Astrocyte of the spinal cord (primary cell): ENCODE measurements at places on chromosomes 6 and 20.
A peak's percentile ranks its signal among the peaks of the same experiment; 100 is the strongest.

DNA sequence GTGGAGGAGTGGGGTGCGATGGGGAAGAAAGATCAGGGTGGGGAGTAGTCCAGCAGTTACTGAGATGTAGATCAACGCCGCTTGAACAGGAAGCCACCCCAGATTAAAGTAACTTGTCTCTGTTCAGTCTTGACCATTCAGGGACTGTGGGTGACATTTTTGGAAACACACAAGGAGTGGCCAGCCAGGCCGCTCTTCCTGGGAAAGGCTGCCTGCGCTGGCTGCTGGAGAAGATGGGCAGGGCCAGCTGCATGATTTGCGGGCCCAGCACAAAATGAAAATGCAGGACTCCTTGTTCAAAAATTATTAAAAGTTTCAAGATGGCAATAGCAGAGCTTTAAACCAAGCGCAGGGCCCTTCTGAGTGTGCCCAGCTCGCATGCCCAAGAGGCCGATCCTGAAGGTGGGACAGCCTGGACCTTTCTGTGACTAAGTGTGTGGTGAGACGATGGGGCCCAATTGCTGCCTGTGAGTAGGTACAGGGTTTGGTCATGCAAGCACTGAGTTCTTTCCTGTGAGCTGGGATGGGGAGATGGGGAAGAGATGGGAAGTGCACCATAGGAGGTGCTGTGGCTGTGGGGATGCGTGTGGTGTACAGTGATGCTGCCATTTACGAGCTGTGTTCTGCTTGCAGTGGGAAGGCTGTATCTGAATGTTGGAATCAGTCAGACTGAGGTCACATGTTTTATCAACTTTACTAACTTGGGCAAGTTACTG, 51.3 kb downstream of the DAAM2 start:
- DNase-seq = no peak

- no peak for DNase-seq
These were observed 115.3 kb downstream of the TRERF1 start for GRCh38 chr6:42336431-42336830.

DNA sequence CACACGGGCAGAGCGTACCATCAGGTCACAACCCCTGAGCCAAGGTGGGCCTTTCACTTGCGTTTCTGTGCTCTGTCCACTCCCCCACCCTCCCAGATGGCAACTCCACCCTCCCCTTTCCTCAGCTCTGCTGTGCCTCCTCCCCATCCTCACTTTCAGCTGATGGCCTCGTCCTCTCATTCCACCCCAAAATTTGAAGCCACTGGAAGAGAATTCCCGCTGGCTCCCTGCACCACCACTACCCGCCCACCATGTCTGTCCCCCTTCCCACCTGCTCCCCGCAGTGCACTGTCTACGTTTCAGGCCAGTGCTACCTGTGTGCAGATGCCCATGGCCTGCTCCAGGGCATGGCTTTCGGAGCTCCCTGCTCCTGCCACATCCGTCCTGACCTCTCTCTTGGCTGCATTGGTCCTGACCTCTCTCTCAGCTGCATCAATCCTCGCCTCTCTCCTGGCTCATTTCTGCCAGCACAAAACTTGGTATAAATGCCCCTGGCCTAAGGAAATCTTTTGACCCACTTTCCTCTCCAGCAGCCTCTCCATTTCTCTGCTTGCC, 24.0 kb downstream of the SYNJ2 start:
- no peak for DNase-seq

DNA sequence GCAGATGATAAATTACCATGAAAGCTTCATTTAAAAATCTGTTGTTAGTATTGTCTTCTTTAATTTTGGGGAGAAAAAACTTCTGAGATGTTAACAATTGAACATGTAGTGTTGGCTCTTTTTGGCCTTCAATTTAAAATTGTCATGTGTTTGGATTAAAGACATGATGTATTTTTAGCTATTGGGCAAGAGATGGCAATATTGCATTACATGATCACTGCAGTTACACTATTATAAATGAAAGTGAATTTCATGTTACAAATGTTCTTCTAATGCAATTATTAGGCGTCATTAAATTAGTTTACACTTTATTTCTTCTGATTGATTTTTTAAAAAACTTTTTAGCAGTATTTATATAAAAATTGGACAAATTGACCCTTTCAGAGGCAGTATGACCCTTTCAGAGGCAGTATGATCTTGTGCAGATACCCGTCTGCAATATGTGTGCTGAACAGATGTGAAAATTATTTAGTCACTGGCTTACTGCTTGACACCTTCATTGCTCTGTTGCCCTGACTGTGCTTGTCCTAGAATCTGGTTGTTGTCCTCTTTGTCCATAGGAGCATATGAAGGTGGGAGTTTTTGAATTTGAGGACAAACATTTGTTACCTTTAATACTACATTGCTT, 25.8 kb downstream of the CDKAL1 start:
- no peak for DNase-seq

- peak; percentile 61 for DNase-seq
These were observed 217.1 kb downstream of the PRL start for GRCh38 chr6:22079783-22080182.

GRCh38 chr6:157978021-157978783, 3.5 kb upstream of the SYNJ2 start:
- no peak for DNase-seq

DNA sequence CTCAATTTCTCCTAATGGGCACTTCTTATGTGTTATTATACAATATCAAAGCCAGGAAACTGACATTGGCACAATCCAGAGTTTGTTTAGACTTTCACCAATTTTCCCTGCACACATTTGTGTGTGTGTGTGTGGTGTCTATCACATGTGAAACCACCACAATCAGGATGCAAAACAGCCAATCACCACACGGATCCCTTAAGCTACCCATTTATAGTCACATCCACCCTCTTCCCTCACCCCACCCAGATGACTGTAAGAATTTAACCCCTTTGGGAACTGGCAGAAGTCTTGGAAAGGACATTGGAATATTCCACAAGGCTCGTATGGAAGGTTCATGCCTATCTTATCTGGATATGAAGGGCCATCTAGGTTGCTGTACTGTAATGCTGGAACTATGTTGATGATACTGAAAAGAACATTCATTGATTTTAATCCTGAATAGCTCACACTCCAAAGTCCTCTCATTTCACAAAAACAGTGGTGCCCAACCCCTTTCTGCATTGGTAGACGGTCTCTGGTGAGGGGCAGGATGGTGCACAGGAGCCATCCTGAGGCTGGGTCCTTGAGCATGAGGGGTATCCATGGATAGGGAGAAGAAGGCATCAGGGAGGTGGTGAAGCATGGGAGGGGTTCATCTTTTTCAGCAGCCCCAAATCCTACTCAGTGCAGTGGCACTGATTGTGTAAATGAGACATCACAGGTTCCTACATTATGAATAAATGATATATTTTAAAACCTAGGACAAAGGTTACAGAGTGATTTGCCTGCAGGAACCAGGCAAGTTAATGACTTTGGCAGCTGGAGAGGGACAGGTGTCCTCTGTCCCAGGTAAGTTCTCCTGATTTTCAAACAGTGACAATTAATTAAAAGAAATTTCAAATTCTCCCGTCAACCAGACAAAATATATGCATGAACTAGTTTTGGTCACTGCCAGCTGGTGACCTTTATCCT, 12.1 kb upstream of the CTCFL start:
- DNase-seq = no peak

DNA sequence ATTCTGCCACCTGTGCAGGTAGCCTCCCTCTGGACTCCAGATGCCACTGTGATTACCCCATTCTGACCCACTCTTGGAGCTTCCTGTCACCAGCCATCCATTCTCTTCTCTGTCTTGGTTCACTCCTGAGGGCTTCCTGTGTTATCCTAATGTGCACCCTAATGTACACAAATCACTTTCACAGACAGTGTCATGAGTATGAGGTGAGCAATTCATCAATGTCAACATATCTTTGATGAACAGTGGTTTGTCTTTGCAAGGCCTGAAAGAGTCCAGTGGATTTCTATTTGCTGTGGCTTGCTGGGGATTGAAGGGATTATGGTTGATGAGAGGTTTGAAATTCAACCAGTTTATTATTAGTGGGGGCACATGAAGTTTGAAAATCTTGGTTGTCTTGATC, 63.8 kb upstream of the EEF1E1 start:
- DNase-seq = no peak

GRCh38 chr20:56987986-56988385, 278.5 kb downstream of the BMP7 start:
- DNase-seq = no peak

- DNase-seq = no peak
These were observed 535.1 kb downstream of the BCKDHB start for GRCh38 chr6:80641591-80641990.

GRCh38 chr6:10278746-10279145, 136.1 kb downstream of the TFAP2A start:
- DNase-seq = no peak

- no peak for DNase-seq
These were observed 71.3 kb downstream of the MANEA start for GRCh38 chr6:95648636-95649035.

DNA sequence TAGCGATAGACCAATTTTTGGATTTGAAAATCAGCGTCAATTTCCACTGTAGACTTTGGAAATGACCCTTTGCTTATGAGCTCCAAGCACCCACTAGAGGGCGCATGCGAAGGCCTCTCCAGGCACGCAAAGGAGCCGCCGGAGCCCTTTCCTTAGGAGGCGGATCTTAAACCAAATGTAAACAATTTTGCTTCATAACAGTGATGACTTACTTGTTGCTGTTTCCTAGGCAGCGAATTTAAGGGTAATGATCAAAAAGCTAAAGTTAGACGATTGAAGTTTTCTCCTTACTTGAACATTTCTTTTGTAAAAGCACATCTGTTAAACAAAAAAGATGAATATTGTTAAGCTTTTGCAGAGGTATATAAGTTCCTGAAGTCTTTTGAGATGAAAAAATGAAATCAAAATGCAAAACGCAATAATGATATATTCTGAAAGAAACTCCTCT, 29.2 kb upstream of the EXOC2 start:
- DNase-seq = peak; percentile 82

DNA sequence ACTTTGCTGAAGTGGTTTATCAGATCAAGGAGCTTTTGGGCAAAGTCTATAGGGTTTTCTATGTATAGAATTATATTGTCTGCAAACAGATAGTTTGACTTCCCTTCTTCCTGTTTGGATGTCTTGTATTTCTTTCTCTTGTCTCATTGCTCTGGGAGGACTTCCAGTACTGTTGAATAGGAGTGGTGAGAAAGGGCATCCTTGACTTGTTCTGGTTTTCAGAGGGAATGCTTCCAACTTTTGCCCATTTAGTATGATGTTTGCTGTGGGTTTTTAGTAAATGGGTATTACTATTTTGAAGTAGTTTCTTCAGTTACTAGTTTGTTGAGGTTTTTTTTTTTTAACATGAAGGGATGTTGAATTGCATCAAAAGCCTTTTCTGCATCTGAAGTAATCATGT, 36.1 kb downstream of the KCNS1 start:
- no peak for DNase-seq

DNA sequence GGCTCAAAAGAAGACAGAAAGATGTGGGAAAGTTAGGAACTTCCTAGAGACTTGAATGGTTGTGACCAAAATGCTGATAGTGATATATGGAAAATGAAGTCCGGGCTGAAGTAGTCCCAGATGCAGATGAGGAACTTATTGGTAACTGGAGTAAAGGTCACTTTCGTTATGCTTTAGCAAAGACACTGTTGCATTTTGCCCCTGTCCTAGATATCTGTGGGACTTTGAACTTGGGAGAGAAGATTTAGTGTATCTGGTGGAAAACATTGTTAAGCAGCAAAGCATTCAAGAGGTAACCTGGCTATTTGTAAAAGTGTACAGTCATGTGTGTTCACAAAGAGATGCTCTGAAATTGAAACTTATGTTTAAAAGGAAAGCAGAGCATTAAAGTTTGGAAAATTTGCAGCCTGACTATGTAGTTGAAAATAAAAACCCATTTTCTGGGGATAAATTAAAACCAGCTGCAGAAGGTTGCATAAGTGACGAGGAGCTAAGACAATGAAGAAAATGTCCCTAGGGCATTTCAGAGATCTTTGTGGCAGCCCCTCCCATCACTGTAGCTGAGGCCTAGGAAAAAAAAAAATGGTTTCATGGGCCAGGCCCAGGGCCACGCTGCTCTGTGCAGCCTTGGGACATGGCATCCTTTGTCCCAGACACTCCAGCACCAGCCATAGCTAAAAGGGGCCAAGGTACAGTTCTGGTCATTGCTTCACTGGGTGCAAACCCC, 1692.2 kb downstream of the HACE1 start:
- DNase-seq = no peak

GRCh38 chr6:83770910-83771309, 62.0 kb upstream of the SNAP91 start:
- no peak for DNase-seq

GRCh38 chr6:137903933-137904821, 37.1 kb downstream of the TNFAIP3 start:
- DNase-seq = no peak

GRCh38 chr6:70375882-70376281, 37.4 kb upstream of the FAM135A start:
- DNase-seq = no peak

- DNase-seq = peak; percentile 31
These were observed 56.2 kb upstream of the EPB41L1 start for GRCh38 chr20:36098364-36098763.

DNA sequence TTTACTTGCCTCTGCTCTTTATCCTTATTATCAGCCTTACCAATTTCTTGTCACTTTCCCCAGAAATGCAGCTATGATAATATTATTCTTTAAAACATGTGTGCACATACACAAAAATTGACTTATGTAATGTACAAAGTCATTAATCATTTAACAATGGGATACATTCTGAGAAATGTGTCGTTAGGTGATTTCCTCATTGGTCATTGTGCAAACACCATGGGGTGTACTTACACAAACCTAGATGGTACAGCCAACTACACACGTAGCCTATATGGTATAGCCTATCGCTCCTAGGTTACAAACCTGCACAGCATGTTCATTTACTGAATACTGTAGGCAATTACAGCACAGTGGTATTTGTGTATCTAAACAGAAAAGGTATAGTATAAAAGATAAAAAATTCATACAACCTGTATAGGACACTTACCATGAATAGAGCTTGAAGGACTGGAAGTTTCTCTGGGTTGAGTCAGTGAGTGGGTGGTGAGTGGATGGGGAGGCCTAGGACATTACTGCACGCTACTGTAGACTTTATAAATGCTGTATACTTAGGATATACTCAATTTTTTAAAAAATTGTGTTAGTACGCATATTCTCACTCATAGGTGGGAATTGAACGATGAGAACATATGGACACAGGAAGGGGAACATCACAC, 56.9 kb downstream of the HIVEP1 start:
- DNase-seq = no peak

- DNase-seq = no peak
These were observed 16.1 kb upstream of the UNC93A start for GRCh38 chr6:167275001-167275400.

DNA sequence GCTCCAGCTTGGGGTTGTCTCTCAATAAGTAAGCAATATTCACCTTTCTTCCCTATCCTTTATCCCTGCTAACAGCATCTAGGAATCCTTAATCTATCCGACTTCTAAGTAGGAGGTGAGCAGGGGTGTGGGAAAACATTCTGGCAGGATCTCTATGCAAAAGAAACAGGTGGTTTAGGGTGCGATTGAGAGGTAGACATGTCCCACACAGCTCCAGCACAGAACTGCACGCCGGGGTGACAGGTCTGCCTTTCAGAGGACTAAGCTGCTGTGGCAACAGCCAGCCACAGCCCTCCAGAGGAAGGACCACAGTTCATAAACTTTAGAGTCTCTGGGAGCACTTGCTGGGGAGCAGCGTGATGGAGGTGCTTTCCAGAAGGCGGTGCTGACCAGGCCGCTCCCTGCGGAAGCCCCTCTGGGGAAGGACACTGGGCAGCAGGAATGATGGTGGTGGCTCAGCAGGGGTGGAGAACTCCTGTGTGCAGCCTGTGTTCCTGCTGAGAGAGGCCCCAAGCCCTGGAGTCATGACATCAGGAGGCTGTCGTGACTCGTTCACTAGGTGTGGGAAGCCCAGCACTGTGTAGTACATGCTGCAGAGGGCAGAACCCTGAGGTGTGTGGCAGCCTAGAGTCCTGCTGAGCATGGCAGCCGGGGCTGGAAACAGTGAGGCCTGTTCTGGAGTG, 509.6 kb downstream of the PRKN start:
- DNase-seq = no peak
